ENCODE measurements at places on chromosomes 7 and 10.

DNA sequence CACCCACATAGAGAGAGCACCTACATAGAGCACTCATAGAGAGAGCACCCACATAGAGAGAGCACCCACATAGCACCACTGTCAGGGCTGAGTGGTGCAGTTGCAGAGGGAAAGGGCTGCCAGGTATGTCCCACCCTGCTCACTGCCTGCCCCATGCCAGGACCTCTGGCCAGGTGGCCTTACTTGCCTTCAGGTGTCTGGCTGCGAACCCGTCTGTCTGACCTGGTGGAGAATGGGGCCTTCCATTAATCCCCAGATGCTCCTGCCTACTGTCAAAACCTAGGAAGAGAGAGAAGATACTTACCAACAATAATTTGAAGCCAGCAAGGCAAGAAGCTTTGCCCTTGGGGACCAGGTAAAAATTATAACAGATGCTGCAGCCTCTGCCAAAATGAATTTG lies 51.1 kb downstream of the INSIG1 start:
- DNase-seq, result no peak

DNA sequence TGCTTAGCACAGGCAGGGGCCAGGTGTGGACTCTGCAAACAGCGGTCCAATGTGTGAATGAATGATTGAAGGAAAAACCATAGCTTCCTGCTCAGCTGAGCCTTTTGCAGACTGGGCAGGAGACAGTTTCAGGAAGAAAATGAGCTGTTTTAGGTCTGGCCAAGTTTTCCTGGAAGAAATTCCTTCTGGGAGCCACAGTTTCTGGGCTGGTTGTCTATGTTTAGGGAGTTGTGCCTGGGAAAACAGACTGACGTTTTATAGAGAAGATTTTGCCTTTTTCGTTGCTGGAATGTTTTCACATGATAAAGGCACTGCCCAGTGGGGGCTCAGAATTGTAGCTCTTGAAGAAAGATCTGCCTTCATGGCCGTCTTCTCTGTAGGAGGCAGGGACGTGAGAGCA lies 255.1 kb downstream of the CCSER2 start:
- DNase-seq, result no peak

GRCh38 chr7:126177782-126178181 lies 1075.0 kb downstream of the GRM8 start:
- no peak for DNase-seq

- DNase-seq, result no peak
Measured at GRCh38 chr10:4354382-4354812, 471.6 kb upstream of the AKR1E2 start.

GRCh38 chr7:121307021-121307574 lies 21.7 kb upstream of the WNT16 start:
- DNase-seq, result no peak

GRCh38 chr7:148799893-148800555 lies 84.1 kb downstream of the EZH2 start:
- DNase-seq, result no peak

DNA sequence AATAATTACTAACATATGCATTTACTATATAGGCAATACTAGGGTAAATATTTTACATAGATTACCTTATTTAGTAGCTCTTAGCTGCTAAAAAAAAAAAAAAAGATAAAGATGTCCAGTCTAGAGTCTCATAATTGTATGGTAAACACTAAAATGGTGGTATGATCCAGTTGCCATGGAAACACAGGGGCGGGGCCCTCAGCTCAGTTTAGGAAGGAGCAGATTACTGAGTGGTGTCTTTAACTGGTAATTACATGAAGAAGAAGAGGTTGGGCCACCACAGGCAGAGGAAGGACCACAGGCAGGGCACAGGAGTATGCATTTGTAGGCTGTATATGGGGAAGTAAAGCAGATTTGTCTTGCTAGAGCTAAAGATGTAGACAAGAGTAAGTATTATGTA lies 43.7 kb downstream of the ITGB8 start:
- no peak for DNase-seq

DNA sequence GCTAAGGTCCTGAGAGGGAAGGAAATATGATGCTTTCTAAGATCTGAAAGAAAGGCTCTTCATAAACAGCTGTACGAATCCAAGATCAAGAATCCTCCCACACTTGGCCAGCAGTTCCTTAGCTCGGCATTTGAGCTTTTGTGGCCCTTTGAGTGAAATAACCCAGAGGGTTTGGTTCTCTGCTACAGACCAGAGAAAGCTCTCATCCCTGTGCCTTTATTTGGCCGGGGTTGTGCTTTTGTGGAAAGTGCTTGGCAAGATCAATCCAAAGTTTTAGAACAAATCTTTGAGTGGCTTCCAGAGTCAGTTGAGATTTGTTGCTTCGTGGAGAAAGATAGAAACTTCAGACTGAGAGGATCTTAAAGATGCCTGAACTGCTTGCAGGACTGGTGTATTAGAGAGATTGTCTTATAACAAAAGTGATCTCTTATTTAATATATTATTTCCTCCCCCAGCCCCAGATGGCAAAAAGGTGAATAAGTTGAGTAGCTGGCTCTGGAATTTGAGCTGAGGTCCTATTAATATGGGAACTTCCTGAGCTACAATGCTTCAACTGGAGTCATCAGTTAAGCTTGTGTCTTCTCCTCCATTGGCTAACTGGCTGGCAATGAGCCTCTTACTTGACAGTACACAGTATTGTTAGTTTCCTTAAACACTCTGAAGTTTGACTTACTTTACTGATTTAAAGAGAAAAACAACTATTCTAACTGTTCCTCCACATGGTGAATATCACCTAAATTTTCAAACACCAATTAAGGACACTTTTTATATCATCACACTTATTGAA lies 687.3 kb downstream of the MAGI2 start:
- DNase-seq, result no peak

- no peak for DNase-seq
Measured at GRCh38 chr10:129888784-129889616, 75.1 kb downstream of the EBF3 start.

GRCh38 chr10:75094465-75094864 lies 17.0 kb upstream of the SAMD8 start:
- DNase-seq, result no peak

DNA sequence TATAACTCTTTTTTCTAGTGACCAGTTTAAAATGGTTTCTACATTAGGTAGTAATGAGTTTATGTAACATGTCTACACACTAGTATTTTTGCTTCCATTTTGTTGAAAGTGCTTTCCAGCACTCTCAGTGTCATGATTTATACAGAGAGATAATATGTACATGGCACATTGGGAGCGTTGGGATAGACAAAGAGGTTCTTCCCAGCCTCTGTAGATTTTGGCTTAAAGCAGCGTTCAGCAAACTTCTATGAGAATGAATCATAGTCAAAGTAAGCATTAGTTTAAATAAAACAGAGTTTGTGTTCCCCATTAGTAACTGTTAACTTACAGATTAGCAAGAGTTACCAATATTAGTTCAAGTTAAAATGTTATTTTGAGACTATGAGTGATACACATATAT lies 43.9 kb downstream of the SEPTIN14 start:
- DNase-seq, result no peak

DNA sequence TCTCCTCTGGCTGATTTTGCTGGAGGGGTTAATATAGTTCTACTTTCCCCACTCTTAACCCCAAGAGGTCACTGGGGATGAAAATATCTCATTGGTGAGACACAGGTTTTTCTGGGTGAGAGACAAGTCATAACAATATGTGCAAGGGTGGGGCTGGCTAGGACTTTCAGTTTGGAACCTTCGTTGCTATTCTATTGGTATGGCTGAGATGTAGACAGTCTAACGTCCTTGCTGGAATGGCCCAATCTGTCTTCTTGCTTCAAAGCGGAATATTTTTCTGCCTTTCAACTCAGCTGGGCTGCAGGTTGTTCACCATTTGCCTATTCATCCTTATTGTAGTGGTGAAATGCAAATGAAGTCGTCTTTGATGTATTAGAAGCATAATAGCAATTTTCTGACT lies 267.3 kb upstream of the MKI67 start:
- no peak for DNase-seq

DNA sequence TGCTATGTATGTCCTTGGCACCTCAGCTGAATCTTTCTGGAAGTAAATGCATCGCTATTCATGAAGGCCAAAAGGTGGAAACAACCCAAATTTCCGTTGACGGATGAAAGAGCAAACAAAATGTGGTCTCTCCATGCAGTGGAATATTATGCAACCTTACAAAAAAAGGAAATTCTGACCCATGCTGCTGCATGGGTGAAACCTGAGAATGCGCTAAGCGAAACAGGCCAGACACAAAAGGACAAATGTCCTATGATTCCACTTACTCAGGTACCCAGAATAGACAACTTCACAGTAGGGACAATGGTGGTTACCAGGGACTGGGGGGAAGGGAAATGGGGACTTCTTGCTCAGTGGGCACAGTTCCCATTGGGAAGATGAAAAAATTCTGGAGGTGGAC lies 158.8 kb downstream of the CAMK1D start:
- DNase-seq, result no peak

DNA sequence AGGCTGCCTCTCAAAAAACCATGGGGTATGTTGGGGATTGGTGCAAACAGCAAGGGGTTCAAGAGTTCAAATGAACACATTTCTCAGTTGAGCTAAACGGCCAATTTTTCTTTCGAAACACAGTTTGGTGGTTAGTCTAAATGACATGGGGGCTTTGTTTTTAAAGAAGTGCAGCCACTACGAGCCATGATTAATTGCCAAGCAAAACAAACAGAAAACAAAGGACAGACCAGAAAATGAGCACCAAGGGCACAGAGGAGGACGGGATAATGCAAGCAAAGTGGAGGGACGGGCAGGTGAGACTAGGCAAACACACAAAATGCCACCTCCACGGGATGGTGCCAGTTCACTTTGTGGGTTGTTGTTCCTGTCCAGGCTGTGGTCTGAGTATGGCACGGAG lies 64.5 kb upstream of the PDLIM1 start:
- DNase-seq, result peak; percentile 91

GRCh38 chr7:108348913-108349312 lies 107.3 kb downstream of the NRCAM start:
- DNase-seq, result no peak

DNA sequence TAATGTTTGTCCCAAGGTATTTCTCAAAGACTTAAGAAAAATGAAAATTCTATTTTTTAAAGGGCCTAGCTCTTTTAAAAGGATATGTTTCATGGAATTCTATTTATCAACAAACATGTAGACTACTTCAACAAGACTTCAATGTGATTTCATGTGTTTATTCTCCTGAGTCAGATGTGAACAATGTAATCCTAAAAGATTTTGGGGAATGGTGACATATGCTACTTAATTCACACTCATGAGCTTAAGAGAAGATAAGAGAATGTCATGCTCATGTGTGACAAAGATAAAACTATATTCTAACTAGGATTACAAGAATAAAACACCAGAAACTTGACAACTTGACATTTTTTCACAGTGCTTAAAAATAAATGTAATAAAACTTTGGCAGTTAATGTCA lies 127.5 kb downstream of the TES start:
- no peak for DNase-seq

DNA sequence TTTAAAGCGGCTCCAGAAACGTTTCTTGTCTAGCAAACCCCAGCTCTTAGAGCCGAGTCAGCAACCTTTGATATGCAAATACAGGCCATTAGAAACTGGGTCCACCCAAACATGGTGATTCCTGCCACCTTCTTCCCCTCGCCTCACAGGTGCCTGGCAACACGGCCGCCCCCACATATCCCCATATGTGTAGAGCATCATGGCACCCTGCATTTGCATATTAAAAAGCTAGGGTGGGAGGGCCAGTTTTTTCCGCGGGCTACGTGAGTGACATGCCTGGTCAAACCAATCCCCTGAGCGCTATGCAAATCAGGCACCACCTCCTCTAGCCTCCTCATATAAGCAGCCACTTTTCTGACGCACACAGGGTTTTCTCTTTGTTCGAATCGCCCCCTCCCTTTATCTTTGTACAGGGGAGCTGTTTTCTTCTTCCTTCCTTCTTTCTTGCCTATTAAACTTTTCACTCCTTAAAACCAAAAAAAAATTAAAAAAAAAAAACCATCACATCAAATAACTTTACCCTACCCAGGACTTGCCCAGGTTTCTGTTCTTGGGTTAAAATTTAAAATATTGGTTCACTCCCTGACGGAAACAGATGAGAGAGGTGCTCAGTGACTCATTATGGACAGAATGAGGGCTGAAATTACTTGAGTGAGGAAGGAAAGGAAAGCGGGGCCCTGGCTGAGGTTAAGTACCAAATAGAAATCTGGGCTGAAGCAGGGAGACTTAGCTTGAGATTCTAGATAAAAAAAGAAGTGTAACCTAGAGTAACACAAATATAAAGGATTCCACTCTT lies 59.8 kb downstream of the COA1 start:
- DNase-seq, result no peak

- peak; percentile 34 for DNase-seq
Measured at GRCh38 chr7:150897502-150898474, 45.5 kb downstream of the AOC1 start.

- DNase-seq, result no peak
Measured at GRCh38 chr10:63788152-63788821, 267.1 kb downstream of the REEP3 start.

GRCh38 chr10:80458638-80459037 lies 4.5 kb downstream of the TSPAN14 start:
- no peak for DNase-seq

DNA sequence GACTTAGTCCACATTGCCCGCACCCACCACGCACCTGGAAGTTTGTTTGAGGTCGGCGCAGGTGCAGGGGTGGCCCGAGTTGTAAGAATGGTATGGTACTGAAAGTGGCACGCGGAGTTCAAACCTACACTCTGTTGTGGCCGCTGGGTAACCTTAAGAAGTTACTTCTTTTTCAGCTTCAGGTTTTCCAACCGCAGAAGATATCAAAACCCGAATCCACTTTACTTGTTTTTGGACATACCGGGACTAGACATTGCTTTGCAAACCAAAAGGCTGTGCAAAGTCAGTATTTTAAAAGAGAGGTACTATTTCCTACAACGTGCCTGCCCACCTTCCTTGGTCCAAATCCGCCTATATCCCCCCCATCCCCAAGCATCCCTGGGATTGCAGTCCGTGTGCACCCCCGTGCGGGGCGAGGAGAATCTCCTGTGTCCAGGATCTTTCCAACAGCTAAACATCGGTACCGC lies 1.0 kb downstream of the IGFBP3 start:
- no peak for DNase-seq

DNA sequence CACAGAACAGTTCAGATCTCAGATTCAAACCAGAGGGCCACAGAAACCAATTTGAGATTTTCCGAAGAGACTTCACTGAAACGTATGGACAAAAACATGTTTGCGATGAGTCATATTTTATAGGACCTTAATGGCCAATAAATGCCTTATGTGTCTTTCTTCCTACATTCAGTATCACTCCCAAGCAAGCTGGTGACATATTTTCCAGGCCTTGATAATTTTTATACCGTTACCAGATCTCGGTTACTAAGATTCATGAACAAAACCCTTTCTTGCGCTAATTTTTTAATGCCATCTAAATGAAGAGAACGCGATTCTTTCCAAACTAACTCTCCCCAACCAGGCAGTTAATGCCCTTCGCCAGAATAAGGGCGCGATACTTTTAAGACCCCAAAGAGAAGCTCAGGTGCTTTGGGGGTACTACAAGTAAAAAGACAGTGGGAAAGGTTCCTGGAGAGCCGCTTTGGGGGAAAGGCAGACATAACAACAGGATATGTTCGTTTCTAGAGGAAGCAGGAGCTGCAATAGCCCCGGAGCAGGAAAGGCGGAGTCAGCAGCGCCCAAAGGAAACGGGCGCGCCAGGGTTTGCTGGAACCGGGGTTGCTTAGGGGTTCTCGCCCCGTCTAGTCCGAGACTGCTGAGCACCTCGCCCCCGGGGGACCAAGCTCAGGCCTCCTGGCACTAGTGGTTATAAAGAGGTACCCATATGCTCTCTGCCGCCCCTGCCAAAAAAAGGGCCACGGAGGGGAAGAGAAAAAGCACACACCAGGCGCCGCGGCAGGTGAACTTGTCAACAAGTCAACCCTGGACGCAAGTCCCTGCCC lies 884 bp downstream of the ICA1 start:
- DNase-seq, result peak; percentile 32
